Suppressor macrophage treated with lipopolysaccharide for 1 hour (primary cell): ENCODE measurements at places on chromosomes 16 and 17.

DNA sequence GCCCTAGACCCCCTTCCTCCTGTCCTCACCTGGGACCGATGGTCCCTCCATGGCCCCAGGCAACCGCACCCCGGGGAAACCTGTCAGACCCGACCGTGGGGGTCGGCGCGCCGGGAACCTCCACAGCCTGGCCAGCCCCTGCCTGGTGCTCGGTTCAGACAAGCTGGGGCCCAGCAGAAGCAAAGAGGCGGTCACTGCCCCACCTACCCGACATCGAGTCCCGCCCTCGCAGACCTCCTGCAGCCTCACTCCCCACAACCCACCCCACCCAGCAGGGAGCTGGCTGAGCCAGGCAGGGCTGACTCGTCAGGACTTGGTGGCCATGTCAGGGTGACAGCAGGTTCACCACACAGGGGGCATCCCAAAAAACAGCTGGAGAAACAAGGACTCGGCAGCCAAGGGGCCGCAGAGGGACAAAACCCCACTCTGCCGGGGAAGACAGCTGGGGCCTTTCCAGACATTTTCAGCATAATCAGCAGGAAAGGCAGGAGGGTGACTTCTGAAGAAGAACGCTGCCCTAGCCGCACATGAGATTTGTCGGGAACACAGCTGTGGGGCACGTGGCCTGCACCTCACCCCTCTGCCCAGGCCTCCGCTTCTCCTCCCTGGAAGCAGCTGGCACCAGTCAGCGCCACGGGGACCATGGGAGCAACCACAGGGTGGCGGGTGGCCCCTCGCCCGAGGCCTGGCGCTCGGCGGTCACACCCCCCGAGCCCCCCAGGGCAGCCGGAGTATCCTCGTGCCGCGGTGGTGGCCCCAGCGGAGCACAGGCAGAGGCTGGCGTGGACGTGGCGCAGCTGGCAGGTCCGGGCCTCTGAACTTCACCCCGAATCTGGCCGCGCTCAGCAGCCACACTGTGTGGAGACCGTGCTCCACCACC lies 22.9 kb downstream of the GNPTG start:
- DNase-seq, result no peak

DNA sequence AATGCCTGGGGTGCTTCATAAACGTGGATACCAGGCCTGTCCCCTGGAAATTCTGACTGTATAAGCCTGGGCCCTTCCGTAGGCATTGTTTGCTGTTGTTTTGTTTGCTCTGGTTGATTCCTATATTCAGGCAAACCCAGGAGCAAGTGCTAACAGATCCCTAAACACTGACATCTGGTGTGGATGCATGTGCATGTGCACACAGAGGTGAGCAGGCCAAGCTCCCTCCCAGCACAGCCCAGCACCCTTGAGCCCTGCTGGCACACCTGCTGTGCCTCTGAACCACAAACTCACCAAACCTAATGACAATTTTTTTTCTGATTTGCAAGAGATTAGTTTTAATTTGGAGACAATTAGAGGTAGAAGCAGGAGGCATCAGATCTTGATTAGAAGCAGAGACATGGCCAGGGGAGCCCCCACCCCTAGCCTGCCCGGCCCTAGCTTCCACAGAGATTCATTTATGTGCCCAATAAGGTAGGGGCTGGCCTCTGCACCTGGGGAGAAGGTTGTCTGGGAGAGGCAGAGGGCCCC lies 40.4 kb downstream of the TMEM132E start:
- no peak for DNase-seq

GRCh38 chr16:56866955-56867830 lies 2.2 kb downstream of the SLC12A3 start:
- DNase-seq, result peak; percentile 79

- DNase-seq, result peak; percentile 58
Observed at GRCh38 chr16:72989579-72990551, 58.1 kb downstream of the ZFHX3 start.

- no peak for DNase-seq
Observed at GRCh38 chr17:17922070-17922614, 50.1 kb downstream of the TOM1L2 start.

DNA sequence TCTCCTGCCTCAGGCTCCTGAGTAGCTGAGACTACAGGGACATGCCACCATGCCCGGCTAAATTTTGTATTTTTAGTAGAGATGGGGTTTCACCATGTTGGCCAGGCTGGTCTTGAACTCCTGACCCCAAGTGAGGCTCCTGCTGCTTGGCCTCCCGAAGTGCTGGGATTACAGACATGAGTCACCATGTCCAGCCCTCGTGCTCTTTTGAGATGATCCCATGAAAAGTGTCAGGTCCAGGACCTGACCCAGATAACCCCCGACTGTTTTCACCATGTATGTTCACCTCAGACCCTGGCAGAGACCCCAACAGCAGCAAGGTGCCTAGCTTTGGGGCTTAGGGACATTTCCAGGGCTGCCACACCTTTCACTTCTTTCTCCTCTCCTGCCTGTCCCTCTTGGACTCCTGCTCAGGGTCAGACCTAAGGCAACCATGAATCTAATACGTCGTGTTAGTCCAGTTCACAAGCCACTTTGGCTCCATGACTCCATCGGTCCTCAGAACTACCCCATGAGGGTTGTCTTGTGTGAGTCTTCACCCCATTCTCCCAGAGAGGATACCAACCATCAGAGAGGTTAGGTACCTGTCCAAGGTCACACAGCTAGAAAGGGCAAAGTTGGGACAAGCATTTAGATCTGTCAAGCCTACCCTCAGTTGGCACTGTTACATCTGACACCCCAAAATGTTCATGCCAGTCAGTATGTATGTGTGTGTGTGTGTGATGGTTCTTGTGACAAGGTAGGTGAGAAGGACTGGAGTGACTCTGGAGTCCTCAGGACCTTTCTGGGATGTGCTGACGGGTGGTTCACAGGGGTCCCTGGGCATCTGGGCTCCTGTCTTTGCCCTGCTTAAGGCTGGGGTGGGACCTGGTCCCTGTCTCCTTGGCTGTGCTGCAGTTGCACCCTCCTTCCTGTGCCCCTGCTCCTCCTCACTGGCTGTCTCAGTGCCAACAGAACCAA lies 23.1 kb upstream of the MAP3K14 start:
- no peak for DNase-seq

- no peak for DNase-seq
Observed at GRCh38 chr17:1867307-1867706, 37.5 kb downstream of the RPA1 start.

GRCh38 chr16:6499413-6499812 lies 833.2 kb upstream of the RBFOX1 start:
- no peak for DNase-seq

GRCh38 chr17:36932694-36933511 lies 4.4 kb upstream of the LHX1 start:
- DNase-seq, result no peak
